NCI-H1417 treated with DMSO at 0.1 percent for 48 hours (cell line): ENCODE measurements at places on chromosomes 16 and 17.
A peak's percentile ranks its signal among the peaks of the same experiment; 100 is the strongest.

GRCh38 chr17:30824002-30824355, 513 bp downstream of the CRLF3 start:
- no peak for DNase-seq

DNA sequence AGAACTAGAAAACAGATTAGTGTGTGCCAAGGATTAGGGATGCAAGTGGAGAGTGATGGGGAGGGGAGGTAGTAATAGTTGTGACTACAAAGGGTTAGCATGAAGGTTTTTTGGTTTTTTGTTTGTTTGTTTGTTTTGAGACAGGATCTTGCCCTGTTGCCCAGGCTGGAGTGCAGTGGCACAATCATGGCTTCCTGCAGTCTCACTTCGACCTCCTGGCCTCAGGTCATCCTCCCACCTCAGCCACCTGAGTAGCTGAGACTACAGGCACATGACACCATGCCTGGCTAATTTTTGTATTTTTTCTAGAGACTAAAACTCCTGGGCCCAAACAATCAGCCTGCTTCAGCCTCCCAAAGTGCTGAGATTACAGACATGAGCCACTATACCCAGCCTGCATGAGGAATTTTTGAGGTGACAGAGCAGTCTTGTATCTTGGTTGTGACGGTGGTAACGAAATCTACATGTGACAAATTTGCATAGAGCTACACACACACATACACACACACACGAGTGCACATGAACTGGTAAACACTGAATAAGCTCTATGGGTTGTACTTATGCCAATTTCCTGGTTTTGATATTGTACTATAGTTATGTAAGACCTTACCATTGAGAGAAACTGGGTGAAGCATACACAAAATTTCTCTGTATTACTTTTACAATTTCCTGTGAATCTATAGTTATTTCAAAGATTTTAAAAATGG, 59.6 kb upstream of the TOM1L1 start:
- no peak for DNase-seq

DNA sequence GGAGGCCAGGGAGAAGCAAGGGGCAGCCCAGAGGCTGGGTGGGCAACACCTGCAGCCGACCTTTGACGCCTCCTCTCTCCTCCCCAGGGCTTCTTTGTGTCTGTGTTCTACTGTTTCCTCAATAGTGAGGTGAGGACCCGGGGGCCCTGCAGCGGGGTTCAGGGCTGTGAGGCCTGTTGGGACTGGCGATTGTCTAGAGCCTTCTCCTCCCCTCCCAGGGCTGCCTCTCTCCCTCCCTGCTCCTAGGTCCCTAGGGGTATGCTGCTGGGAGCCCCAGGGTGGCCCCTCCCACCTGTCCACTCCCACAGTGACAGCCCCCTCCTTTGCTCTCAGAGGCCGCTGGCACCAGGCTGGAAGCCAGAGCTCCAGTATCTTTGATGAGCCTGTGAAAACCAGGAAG, 10.8 kb upstream of the SPPL2C start:
- no peak for DNase-seq

DNA sequence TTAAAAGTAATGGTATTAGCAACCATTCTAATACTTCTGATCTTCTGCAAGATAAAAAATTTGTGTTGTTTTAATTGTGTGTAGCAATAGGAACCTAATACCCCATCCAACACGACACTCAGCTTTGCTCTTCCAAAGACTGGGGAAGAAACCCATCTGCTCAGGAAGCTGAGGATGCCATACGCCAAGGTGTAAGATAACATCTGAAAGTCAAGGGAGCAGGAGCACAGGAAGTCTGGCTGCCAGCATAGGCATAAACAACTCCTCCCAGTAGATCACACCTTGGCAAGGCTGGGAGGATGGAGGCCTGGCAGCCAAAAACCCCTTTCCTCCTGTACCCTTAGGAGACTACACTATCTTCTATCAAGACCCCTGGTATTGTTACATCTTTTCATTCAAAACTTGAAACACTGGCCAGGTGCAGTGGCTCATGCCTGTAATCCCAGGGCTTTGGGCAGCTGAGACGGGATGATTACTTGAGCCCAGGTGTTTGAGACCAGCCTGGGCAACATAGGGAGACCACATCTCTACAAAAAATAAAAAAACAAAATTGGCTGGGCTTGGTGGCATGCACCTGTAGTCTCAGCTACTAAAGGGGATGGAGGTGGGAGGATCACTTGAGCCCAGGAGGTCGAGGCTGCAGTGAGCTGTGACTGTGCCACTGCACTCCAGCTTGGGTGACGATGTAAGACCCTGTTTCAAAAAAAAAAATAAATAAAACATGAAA, 5.7 kb upstream of the SPHK1 start:
- no peak for DNase-seq

- no peak for DNase-seq
These were observed 8.6 kb upstream of the VAC14 start for GRCh38 chr16:70809392-70810060.

DNA sequence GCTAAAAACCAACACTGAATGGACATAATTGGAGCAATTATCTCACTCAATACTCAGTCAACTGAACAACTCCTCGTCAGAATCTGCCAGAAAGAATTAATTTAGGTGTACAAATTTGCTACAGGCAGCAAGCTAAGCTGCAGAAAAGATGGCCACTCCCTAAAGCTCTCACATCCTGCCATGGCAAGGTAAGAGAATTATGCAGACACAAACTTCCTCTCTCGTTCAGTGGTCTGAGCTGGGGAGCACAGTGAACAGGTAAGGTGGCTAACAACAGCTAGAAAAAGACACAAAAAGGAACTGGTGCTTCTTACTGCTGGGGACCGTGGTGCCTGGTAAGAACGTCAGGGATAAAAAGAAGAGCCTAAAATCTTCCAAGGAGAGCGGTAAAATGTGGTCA, 74.9 kb upstream of the BCAR1 start:
- DNase-seq, result no peak

GRCh38 chr16:89723279-89724250, 2.2 kb downstream of the ZNF276 start:
- DNase-seq, result no peak

- DNase-seq, result no peak
These were observed 9.3 kb downstream of the PPL start for GRCh38 chr16:4927661-4928060.

- DNase-seq, result no peak
These were observed 26.2 kb upstream of the PIK3R6 start for GRCh38 chr17:8893621-8894201.

DNA sequence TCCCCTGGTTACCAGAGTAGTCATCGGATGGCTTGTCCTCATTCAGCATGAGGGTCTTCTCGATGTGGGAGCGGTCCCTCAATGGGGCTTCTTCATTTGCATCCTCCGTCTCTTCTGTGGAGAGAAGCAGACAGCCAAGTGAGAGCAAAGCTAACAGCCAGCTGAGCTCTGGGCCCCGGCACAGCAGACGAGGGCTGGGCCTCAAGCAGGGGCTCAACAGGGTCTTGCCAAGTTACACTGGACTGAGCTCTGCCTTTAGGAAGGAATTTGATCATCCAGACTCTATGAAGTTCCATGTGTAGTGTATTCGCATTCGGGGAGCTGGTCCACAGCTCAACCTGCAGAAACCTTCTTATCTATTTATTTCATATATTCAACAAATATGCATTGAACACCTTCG, 37.4 kb downstream of the SRL start:
- DNase-seq, result no peak

GRCh38 chr17:79623786-79624717, 13.2 kb upstream of the RBFOX3 start:
- no peak for DNase-seq

DNA sequence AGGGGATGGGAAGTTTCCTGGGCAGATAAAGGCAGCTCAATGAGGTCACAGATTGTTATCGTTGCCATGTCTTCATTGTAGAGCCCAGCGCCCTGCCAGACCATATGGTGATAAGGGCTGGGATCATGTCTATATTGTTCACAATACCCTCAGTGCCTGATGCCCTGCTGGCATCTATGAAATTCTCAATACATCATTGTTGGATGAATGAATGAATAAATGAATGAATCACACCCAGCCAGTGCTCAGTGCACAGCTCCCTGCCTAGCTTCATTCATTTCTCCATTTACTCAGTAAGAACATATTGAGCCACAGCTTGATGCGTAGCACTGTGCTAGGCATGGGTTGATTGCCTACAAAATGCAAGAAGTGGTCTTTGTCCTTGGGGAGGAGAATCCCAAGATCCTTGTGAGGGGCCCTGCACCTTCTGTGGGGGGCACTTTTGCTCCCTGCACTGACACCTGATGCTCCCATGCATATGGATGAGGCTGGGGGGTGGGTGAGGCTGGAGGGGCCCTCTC, 29.7 kb downstream of the MRC2 start:
- DNase-seq, result no peak

- DNase-seq, result no peak
These were observed 61.9 kb downstream of the MGAT5B start for GRCh38 chr17:76930107-76930506.

GRCh38 chr16:82252582-82252981, 82.6 kb upstream of the MPHOSPH6 start:
- DNase-seq, result no peak

- DNase-seq, result no peak
These were observed 16.3 kb downstream of the CTRB1 start for GRCh38 chr16:75234856-75235696.

DNA sequence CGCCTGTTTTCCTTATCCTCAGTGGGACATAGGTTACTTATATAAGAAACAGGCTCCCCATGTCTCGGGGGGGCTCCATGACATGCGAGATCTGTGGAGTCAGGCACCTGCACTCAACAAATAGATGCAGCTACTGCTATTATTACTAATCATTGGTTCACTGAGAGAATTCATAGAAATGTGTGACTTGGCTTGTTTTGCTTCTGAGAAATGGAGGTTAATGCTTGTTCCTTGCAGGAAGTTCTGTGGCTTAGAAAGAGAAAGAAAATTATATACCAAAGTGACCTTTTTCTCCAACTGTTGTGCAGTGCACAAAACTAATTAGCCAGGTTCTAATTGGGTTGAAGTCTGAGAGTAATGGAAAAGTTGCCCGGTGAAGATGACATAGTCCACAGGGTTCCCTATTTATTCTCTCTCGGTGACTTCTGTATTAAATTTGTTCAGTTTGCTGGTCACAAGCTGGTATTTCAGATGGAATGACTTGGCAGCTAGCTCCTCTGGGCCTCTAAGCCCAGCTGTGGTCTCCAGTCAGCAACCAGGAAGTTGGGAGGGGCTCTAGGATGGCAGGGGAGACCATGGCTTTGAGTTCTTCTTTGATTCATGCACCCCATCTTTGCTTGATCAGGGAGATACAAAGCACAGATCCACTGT, 17.6 kb upstream of the MAF start:
- DNase-seq, result no peak

- DNase-seq, result no peak
These were observed 108.3 kb downstream of the HAPSTR1 start for GRCh38 chr16:9199751-9200150.

GRCh38 chr17:54944796-54945195, 23.7 kb downstream of the COX11 start:
- DNase-seq, result no peak

DNA sequence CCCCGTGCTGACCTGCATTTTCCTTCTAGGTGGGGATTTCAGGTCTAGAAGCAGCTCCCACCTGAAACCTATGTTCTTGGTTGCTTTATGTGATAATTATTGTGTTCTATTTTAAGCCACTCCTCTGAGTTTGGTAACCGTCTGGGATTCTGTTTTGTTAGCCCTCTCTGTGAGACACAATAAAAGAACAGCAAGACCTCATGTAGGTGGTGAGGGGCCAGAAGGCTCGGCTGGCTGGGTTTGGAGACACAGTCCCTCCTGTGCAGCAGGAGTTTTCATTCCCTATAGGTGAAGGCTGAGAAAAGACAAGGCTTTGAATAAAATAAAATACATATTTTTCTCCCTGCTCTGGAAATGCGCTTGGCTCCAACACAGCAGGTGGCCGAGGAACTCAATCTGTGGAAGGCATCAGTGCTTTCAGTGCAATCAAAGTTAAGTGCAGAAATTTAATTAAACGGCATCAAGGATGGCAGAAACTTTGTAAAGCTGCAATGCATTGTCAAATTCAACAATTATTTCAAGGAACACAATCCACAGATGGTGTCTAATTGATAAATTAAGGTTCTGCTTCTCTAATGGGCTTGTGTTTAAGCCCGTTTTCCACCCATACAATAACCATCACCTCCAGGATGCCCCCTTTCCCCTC, 107.8 kb downstream of the MSI2 start:
- no peak for DNase-seq

DNA sequence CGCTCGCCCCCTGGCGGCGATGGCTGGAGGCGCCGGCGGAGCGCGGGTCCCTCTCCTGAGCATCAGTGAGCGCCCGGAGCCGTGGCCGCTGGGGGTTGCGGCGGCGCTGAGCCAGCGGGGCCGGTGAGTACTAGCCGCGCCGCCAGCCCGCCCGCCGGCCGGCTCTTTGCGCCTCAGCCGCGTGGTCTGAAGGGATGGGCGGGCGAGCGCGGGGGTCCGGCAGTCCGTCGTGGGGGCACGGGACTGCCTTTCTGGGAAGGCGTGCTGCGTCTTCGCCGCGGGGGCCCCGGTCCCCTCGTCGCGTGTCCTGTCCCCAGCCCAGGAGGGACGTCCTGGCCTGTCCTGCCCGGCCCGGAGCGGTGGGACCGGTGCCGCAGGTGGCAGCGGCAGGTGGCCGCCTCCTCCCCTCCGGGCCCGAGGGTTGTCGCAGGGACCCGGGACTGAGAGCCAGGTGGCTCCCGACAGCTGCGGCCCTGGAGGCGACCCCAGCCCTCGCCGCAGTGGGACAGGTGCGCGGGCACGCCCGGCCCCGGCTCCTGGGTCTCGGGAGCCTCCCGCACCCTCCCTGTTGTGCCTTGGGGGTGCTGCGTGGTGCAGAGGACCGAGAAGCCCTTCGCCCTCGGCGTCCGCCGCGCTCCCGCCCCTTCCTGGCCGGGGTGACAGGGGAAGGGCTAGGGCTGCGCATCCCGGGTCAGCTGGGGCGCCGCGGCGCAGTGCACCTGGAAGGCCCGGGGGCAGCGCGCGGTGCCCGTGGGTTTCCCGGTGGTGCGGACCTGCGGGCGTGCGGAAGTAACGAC, at the start of gene SPECC1:
Gene SPECC1 (plus strand): TSS at position 58 of the 797 bp plus-strand sequence. CDS start 87,293 bp downstream, outside the sequence.
- DNase-seq, result peak; percentile 18

- DNase-seq, result no peak
These were observed 209.0 kb downstream of the RGS9 start for GRCh38 chr17:65346166-65346565.

GRCh38 chr16:22693638-22694340, 120.2 kb upstream of the HS3ST2 start:
- DNase-seq, result no peak

- DNase-seq, result no peak
These were observed 2.9 kb downstream of the UBB start for GRCh38 chr17:16383772-16384287.

DNA sequence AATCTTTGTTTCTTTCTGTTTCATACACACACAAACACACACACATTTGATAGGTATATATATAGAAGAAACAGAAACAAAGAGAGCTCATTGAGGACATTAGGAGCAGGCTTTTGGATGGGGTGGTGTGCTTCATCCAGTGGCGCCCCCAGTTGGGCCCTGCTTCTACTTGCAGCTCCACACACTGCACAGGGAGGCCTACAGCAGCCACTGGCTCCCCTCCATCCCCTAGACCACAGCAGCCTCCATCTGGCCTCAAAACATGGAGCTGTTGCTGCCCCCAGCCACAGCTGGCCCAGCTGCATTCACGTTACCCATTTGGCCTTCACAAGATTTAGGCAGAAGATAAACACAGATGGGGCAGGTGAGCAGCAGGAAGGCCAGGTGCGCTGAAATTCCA, 33.1 kb upstream of the NF1 start:
- DNase-seq, result no peak

GRCh38 chr17:6126768-6127167, 56.6 kb downstream of the WSCD1 start:
- DNase-seq, result no peak
